ENCODE measurements at places on chromosomes 1 and 21.
A peak's percentile ranks its signal among the peaks of the same experiment; 100 is the strongest.

GRCh38 chr21:34900376-34900775 lies 148.7 kb downstream of the RUNX1 start:
- no peak for DNase-seq

- no peak for DNase-seq
Measured at GRCh38 chr1:4494558-4494957, 159.9 kb upstream of the AJAP1 start.

- DNase-seq: no peak
Measured at GRCh38 chr1:180927841-180928240, 15.1 kb downstream of the KIAA1614 start.

DNA sequence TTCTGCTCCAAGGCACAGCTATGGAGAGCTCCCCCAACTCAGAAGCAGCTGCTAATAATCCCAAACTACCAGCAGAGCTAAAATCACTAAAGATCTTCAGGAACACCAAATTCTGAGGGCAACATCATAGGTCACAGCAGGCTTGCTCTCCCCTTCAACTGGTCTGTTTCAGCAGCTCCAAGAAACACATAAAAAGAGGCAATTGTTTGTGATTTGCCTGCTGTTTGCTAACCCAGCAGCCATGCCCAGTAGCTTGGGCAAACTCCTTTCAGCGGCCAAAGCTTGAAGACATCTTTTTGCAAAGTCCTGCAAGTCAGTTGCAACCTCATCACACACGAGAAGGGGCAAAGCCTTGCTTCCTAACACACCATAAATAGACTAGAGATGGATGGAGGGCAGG lies 8.9 kb downstream of the ERI3 start:
- DNase-seq: no peak

- DNase-seq: no peak
Measured at GRCh38 chr1:16315437-16315836, 36.8 kb downstream of the FBXO42 start.

DNA sequence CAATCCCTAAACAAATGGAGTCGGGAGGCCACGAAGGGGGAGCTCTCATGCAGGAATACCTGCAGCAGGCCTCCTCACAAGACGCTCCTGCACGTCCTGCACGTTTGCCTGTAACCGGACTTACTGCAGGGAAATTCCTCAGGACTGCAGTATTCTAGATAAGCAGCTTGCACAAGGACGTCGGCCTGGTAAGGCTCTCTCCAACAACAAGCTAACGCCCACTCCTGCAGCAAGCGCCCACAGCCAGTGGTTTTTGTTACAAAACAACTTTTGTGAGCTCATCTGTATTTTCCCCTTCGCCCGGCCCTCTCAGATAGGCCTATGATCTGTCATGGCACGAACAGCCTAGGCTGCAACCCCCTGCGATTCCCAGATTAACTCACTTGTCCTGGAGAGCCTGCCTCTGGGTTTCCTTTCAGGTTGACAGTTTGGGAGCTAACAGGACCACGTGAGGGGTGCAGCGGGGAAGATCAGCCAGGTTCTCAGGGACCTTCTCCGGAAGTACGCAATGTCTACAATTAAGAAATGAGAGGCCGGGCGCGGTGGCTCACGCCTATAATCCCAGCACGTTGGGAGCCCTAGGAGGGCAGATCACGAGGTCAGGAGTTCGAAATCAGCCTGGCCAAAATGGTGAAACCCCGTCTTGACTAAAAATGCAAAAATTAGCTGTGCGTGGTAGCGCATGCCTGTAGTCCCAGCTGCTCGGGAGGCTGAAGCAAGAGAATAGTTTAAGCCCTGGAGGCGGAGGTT lies 921 bp upstream of the MIB2 start:
- DNase-seq: peak; percentile 74

DNA sequence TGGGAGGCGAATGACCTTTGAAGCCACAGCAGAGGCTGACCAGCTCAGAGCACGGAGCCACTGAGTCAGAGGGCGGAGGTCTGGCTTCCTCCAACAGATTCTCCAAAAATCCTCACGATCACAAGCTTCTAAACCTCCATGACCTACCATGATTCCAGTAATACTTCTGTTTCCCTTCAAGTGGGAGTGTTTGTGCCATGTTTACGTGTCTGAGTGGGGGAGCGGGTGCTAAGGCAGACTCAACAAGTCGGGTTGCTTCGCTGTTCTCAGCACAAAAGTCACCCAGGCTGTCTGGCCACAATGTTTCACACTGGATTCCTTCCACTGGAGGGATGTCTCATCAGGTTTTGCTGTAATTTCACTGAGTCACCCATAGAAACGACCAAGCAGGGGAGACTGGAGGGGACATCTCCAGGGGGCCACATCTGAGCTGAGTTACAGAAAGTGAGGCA lies 86.2 kb downstream of the SLC66A1 start:
- no peak for DNase-seq

- no peak for DNase-seq
Measured at GRCh38 chr1:117398957-117399356, 31.7 kb downstream of the MAN1A2 start.

- DNase-seq: no peak
Measured at GRCh38 chr1:109163551-109163950, 49.6 kb downstream of the ELAPOR1 start.

DNA sequence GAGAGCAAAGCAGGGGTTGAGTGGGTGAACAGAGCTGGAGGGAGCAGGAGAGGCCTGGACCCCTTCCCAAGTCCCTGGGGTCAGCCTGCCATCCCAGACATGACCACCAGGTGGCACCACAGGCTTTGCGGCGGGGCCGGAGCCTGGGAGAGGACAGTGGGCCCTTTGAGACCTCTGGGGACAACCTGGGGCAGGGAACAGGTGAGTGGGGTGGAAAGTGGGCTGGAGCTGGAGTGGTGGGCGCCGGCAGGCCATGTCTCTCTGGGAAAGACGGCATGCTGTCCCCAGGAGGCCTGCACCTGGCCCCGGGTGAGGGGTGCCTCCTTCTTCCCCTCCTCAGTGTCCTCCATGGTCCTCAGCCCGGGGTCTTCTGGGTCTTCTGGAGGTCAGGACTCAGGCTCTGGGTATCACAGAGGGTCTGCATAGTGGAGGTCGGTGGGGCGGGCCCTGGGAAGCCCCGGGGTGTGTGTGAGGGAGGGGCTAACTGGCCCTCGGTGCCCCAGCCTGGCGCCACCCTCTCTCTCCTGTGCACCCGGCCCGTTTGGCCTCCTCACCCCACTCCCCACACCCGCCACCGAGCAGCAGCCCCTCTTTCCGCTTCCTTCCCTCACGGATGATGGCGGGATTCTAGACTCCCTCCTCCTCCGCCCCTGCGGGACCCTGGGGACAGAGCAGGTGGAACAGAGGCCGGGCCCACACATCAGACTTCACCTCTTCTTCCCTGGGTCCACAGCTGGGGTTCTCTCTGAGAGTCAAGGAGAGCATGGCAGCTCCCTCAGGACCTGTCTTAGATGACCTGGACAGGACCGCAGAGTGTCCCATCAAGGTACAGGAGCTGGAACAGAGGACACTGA lies 28.5 kb upstream of the PKP1 start:
- DNase-seq: no peak

DNA sequence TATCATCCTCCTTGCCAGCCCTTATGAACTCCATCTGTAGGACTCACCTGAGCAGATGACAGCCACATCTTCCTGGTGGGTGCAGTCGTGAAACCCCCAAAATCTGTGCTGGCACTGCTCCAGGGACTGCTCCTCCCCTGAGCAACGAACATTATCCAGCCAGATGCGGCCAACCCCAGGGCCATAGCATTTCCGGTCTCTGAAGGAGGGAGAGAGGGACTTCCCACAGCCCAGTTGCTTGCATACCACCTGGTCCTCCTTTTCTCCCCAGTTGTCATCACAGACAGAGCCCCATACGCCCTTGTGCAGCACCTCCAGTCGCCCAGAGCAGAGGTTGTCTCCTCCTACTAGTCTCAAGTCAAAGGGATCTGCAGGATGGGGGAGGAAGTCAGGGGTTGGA lies 8.5 kb downstream of the CD5L start:
- no peak for DNase-seq

GRCh38 chr21:43317959-43318358 lies 109.0 kb downstream of the SIK1 start:
- DNase-seq: no peak

- DNase-seq: no peak
Measured at GRCh38 chr1:29238620-29239002, 2.3 kb downstream of the PTPRU start.

DNA sequence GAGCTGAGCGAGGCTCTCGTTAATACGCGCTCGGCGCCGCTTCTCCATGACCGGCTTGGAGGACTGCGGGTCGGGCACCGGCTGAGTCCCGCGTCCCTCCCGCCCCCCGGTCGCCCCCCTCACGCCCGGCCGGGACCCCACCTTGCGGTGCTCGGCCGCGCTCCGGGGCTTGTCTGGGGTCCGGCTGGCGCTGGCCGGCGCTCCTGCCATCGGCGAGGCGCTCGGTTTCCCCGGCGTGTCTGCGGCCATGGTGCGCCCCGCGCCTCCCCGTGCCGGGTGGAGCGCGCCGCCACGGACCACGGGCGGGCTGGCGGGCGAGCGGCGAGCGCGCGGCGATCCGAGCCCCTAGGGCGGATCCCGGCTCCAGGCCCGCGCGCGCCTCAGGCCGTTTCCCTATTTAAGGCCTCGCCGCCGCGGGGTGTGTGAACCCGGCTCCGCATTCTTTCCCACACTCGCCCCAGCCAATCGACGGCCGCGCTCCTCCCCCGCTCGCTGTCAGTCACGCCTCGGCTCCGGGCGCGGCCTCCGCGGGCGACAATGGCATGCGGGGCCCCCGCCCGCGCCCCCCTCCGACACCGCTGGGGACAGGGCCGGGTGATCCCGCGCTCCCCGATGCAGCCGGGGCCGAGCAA lies at the start of gene HES4:
TSS of gene HES4 (minus strand) at position 373 of the 632 bp plus-strand sequence. CDS start at position 249, 124 bp downstream.
- DNase-seq: peak; percentile 79

GRCh38 chr1:5391725-5392124 lies 600.5 kb downstream of the NPHP4 start:
- DNase-seq: no peak

DNA sequence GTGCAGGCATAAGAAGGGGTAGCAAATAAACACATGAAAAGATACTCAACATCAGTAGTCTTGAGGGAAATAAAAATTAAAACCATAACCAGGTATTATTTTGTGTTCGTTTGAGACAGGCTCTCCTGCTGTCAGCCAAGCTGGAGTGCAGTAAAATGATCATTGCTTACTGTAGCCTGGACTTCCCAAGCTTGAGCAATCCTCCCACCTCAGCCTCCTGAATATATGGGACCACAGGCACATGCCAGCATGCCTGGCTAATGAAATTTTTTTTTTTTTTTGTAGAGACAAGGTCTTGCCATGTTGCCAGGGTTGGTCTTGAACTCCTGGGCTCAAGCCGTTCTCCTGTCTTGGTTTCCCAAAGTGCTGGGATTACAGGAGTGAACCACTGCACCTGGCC lies 108.0 kb downstream of the DNM3 start:
- DNase-seq: no peak

DNA sequence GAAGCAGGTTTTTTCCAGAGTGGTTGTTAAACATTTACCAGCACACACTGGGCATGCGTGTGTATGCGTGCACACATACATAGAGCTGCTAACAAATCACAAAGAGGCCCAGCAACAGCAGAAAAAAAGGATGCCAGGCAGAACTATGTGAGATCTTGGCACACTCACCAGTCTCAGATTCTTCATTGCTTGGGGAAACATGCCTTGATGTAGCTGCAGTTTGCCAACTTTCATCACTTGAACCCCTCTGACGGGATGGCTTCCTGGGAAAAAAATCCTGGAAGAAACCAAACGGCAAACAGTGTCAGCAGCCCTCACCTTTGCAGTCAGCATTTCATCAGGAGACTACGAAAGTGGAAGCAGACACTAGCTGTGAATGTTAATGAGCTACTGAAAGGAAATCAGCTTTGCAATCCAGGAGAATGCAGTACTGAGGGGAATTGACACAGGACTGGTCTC lies 609.1 kb downstream of the KIF26B start:
- no peak for DNase-seq

- DNase-seq: peak; percentile 69
Measured at GRCh38 chr21:42974832-42975820, 764 bp downstream of the PKNOX1 start.

Measured in CD4-positive, alpha-beta T cell treated with Interleukin-15 for 1 hour (primary cell).